ENCODE measurements at places on chromosomes 11 and 22.

- no peak for DNase-seq
Observed at GRCh38 chr11:128285321-128285720, 302.0 kb downstream of the ETS1 start.

DNA sequence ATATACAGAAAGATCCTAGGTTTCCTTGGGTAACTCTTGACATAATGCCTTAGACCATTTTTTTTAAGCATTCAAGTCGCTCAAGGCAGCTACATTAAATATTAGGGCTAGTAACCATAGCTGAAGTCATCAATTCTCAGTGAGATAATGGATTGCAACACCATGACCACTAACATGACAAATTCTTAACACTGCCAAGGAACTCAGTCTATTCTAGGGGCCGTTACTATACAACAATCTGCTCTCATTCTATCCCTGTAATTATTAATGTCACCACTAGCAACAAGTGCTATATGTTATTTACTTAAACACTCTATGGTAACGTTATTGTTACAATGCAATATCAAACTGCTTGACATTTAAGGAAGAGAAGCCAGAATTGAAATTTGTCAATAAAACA lies 3.2 kb upstream of the STK33 start:
- no peak for DNase-seq

GRCh38 chr11:118916842-118917388 lies 8.8 kb downstream of the BCL9L start:
- peak; percentile 52 for DNase-seq

- DNase-seq, result no peak
Observed at GRCh38 chr11:12272821-12273617, 104.4 kb upstream of the PARVA start.

DNA sequence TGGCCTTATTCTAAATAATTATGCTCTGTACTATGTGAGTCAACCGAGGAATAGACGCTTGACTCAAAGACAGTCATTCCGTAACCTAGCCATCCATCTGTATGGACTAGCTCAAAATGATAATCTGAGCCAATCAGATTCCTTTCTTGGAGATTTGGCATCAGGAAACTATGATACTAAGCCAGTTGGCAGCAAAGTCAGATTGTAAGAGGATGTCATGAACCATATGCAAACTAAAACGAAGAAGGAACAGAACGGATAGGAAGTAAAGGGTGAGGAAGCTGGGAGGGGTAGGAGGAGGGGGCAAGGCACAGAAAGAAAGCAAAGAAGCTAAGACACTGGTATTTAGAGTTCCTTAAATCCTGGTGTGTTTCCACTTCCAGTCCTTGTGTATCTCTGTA lies 10.7 kb upstream of the SESN3 start:
- no peak for DNase-seq

DNA sequence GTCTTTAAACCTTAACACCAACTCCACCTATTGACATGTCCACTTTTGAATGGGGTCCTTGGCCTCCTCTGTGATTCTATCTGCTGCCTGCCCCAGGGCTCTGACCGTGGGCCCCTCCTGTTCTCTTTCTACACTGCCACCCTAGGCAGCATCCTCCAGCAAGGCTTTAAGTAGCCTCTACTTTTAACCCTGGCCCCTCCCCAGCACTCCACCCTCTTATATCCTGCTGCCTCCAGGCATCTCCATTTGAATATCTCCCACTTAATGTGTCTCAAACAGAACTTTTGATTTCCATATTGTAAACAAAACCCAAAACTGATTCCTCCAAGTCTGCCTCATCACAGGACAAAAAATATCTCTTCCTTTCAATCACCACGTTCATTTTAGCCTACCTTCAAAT lies 90.5 kb upstream of the ARHGAP32 start:
- no peak for DNase-seq

DNA sequence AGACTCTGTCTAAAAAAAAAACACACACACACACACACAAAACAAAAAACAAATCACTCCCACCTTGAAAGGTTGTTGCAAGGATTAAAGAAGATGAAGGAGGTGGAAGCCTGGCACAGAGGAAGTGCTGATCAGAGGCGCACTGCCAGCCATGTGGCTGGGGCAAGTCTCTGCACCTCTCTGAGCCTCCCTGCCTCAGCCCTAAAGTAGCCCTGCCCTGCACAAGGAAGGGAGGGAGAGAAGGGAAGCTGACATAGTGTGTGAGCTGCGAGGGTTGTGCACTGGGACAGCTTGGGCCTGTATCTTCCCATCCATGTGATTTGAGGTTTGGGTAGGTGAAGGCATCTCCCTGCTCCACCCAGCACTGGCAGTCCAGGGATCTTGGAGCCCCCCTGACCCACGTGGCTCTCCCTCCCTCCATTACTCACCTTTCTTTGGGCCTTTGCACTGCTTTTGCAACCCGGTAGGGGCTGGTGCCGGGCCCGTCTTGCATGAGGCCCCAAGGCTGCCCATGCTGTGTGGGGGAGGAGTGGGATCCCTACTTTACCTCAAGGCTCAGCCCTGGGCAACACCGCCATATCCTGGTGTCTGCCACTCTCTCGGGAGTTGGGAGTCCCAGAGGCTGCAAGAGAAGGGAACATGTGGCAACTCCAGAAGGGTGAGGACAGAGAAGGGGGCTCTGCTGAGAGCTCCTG lies 30.5 kb downstream of the IFT27 start:
- DNase-seq, result peak; percentile 7

DNA sequence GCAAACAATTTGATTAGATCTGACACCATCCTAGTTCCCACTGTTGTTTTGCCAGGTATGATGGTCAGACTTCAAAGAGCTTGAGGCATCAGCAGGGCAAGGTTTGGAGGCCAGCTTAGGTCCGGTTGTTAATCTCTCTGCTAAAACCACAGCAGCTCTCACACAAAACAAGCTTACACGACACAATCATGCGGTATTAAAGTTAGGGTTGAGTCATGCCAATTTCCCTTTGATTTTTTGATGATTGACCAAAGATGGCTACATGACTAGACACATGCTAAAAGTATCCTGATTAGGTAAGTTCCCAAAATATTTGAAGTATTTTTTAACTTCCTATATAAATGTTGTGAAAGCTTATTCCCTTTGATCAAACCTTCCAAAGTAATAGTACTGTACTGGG lies 145.9 kb downstream of the ELP4 start:
- DNase-seq, result no peak

GRCh38 chr22:47816121-47816862 lies 1053.8 kb downstream of the TBC1D22A start:
- no peak for DNase-seq

GRCh38 chr11:84012171-84012826 lies 726.1 kb upstream of the CCDC90B start:
- no peak for DNase-seq

All from HAP-1 (cell line).